Activated CD4-positive, alpha-beta T cell treated with anti-CD3 and anti-CD28 coated beads, Interleukin-2, amount 50 U/mL, for 48 hours (primary cell): ENCODE measurements at places on chromosomes 7 and 10.

DNA sequence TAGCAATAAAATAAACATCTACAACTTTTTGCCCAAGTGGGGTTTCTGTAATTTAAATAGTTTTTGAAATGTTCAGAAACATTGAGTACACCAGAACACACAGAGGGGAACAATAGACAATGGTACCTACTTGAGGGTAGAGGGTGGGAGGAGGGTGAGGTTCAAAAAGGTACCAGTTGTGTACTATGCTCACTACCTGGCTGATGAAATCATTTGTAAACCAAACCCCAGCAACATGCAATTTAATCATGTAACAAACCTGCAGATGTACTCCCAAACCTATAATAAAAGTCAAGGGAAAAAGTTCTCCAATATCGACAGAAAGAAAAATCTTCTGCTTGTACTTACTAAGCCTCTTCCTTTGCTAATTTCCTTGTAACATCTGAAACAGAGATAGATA lies 4.2 kb upstream of the TES start:
- DNase-seq: no peak

DNA sequence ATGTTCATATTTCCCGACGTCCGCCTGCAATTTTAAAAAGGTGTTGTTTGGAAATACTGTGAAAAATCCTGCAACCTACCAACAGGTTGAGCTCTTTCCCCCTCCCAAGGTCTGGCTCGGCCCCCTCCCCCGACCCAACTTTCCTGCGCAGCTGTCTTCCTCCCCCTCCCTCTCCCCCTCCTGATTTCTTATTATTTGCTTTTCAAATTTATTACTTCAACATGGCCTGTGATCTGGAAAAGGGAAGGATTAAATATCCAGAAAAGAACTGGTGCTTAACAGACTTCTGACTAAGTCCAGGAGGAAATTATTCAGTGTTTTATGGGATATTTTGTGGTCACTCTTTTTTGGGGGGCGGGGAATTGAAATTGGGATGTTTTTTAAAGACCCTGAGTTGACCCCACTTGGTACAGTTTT lies 2.4 kb downstream of the ARID5B start:
- DNase-seq: no peak

GRCh38 chr7:151380199-151381097 lies 29.4 kb downstream of the WDR86 start:
- DNase-seq: no peak

DNA sequence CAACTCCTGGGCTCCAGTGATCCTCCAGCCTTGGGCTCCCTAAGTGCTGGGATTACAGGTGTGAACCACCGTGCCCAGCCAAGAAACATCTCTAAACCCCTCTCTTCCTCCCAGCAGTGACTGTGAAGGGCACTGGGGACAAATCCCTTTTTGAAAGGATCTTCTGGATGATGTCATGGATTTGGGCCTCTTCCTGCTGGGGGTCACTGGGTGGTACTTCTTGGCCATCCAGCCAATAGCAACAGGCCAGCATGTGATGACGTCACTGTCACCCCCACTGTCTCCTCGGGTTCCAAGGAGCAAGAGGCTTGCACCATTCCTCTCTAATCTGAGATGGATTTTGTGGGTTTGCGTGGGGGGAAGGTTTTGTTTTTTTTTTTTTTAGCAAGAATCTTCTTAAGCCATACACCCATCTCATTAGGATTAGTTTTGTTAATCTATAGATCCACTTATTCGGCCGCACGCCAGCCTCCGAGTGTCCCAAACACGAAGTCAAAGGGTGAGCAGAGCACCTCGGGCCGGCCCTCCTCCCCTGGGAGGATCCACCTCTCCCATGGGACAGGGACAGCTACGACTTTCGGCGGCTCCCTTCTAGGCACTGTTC lies 29.4 kb upstream of the TNRC18 start:
- no peak for DNase-seq

- DNase-seq: no peak
Measured at GRCh38 chr7:130221746-130222145, 14.1 kb downstream of the SSMEM1 start.

- no peak for DNase-seq
Measured at GRCh38 chr7:2051707-2052656, 180.8 kb downstream of the MAD1L1 start.

GRCh38 chr10:44008917-44009709 lies 360.4 kb upstream of the ZNF32 start:
- no peak for DNase-seq

- no peak for DNase-seq
Measured at GRCh38 chr10:126066456-126066855, 170.1 kb downstream of the FANK1 start.

DNA sequence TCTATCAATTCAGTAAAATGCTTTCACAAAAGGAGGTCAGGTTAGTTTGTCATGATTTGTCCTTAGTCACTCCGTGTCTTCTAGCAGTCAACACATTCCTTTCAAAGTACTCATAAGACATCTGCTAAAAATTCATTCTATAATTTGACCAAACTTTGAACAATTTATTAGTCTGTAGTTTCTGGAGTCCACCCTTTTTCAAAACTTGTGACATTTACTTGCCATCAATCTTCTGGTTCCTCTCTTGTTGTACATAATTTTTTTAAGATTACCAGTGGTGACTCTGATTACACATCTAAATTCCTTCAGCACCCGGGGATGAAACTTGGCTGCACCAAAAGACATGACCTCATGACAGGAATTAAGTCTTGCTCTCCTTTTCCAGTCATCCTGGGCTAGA lies 130.1 kb downstream of the NEBL start:
- no peak for DNase-seq

- no peak for DNase-seq
Measured at GRCh38 chr7:70178787-70179186, 580.5 kb downstream of the AUTS2 start.

DNA sequence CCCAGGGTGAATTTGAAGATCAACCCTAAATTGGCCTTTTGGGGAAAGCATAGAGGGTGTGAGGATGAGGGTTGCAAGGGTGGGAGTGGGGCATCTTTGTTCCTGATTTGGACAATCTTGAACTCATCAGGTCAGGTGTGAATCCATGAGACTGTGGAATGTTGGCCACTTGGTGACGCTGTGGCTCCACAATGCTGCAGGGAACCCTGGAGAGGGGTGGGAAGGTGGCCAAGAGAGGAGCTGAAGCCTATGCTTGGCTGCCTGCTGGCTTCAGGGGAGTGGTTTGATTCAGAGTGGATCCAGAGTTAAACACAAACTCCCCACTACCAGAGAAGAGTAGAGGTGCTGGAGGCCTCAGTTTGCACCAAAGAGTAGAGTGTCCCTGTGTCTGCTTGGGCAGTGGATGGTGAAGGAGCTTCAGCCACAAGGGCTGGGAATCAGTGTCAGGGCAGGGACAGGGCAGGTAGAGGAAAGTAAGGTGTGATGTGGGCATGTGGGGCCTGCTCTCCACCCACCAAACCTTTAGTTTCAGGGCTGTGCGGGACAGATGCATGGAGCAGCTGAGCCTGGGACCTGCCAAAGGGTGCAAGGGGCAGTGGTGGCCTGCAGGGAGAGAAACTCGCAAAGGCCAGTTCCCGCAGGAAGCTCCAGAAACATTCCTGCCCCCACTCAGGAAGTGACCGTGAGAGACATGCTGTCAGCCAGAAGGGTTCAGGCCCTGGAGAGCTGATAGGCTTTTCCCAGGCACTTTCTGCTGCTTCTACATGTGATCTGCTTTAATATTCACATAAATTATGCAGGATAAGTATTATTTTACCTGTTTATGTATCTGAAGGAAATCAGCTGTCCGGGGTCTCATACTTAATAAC lies 81.0 kb upstream of the PRSS58 start:
- no peak for DNase-seq

DNA sequence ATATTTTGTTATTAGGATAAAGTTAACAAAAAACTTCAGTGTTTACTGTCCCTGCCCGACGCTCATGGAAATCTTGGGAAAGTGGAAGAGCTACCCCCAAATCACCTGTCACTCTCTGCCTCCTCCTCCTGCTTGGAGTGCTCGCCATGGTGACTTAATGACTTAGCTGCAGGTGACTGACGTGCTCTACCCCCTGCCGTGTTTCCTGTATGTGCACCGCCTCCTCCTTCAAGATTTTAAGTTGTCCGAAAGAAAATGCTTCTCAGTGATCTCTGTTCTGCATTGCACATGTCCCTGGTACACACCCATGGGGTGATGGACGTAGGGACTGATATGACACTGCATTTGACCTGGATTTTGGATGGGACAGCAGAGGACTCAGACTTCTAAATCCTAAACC lies 338.8 kb upstream of the SHH start:
- DNase-seq: no peak

GRCh38 chr7:149255174-149255573 lies 6.8 kb upstream of the ZNF783 start:
- DNase-seq: no peak

GRCh38 chr7:121079425-121080169 lies 91.1 kb downstream of the CPED1 start:
- no peak for DNase-seq

DNA sequence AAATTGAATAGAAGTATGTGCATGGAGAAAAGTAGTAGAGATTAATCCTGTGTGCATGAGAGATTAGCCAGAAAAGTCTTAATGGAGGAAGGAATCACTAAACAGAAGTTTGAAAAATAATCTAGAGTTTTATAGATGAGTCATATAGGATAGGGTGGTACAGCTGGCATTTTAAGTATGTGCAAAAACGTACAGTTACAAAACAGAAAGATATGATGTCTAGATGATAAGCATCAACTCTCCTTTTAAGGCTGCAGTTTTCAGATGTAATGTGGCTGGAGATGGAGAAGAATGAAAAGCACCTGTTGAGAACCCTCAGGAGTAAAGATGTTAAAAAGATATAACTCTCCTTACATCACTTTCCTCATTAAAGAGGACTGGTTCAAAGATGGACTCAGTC lies 271.3 kb downstream of the STK31 start:
- DNase-seq: no peak

DNA sequence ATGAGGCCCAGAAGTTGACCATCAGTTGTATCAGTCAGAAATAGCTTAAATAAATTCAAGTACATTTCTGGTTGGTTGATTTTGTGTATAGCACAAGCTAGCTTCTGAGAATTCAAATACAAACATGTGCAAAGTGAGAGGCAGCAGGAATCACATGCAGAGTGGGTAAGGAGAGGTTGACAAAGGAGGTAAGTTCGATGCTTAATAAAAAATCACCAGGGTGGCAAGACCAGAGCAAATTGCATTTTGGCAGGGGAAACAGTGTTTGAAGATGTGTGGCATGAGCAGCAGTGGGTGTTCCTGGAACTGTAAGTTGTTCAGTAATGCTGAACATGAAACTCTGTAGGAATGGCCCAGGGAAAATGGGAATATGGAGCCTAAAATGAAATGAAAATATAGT lies 52.6 kb downstream of the GNAI1 start:
- no peak for DNase-seq

- DNase-seq: no peak
Measured at GRCh38 chr7:77823787-77824186, 25.2 kb downstream of the PHTF2 start.

GRCh38 chr7:29296421-29296820 lies 101.8 kb downstream of the CHN2 start:
- no peak for DNase-seq

DNA sequence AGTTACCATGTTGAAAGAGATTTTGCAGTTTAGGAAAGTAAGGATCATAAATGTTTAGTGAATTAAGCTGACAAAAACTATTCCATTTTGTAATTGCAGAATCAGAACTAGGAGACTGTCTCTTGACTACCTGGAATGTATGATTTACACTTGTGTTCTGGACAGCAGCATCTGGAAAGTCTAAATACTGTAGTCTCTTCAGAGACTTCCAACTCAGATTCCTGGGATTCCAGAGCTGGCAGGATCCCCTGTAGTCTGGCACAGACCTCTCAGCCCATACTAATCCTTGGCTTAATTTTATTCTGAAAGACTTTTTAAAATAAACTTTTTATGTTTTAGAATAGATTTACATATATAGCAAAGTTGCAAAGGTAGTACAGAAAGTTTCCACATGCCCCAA lies 452.7 kb downstream of the DPP6 start:
- no peak for DNase-seq

DNA sequence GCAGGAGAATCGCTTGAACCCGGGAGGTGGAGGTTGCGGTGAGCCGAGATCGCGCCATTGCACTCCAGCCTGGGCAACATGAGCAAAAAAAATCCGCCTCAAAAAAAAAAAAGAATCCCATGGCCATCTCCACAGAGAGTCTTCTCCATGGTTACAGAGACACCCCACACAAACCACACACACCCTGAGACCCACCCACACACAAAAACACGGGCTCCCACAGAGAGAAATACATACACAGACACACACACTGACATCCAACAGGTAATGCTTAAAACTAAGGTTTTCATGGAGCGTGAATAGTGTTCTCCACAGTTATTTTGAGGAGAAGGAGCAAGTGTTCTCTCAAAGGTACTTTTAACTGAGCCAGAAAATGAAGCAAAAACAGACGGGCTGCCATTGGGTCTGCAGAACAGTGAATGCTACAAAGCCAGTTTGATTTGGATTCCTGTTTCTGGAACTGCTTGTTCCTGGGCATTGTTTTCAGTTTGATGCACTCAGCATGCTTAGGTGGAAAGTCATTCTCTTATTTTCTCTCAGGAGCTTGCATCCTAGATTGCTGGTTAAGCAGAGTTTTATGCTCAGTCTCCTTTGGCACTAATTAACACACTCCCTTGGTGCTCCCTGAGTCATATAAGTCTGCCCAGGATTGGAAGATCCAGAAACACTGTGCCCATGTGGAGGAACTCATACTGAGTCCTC lies 15.4 kb downstream of the AHCYL2 start:
- no peak for DNase-seq

- no peak for DNase-seq
Measured at GRCh38 chr7:39631736-39632308, 8.4 kb downstream of the RALA start.

DNA sequence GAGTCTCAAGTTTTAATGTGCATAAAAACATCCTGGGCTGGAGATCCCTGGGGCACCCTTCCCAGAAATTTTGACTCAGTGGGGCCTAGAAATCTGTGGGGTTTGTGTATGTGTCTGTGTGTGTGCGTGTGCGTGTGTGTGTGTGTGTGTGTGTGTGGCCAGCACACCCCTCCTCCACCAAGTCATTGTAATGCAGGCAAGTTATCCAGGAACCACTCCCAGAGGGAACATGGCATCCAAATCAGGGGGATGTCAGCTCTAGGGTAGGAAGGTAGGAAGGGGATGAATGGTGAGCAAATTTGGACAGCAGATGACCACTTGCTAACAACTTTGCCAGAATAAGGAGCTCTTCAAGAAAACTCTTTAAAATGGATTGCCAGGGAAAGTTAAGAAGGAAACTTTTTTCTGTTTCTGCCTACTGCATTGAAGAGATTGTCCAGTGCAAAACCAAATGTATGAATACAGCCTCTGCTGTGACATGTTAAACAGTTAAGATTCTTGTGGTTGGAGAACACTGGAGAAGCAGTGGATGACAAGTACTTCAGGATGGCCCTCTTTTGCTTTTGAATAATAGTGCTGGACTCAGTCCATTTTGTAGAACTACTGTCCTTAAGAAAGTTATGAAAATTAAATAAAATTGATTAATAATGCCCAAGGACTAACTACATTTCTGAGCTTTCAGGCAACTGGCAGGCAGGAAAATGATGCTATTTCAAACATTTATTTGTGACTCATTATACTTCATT lies 12.3 kb downstream of the STAMBPL1 start:
- DNase-seq: no peak
